Left cardiac atrium (tissue), 4 donors: ENCODE measurements at places on chromosomes 6 and 20.

- DNase-seq: no peak
Observed at GRCh38 chr20:57281900-57282299, 15.5 kb upstream of the BMP7 start.

DNA sequence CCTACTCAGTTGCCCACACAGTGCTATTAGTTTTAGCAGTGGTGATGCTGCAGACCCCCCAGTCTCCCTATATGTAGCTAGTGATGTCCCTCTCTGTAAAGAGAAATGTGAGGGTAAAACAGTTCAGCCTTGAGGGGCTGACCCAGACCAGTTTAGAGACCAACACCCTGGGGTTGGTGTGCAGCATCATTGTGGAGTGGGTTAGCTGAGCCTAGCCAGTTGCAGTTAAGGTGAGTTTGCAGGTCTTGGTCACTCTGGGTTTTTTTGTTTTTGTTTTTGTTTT, 401 bp upstream of the B3GALT4 start:
- no peak for DNase-seq

DNA sequence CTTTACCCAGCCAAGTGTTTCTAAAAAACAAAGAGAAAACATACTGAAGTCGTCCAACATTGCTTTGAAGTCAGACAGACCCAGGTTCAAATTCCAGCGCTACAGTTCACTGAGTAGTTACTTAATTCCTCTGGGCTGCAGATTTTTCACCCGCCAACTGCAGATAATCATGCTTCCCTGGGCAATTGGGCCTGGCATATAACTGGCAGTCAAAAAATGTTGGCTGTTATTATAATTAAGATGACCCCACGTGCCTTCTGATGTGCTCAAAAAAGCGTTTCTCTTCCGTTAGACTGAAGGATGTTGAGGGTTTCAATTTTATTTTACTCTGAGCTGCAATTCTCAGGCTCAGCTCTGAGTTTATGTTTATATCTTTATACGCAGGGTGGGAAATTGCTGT, 156.1 kb upstream of the CITED2 start:
- DNase-seq: no peak

GRCh38 chr6:54624779-54625178, 221.8 kb upstream of the FAM83B start:
- DNase-seq: no peak

GRCh38 chr6:157873735-157874344, 50.8 kb downstream of the SNX9 start:
- peak; percentile 82 for DNase-seq

DNA sequence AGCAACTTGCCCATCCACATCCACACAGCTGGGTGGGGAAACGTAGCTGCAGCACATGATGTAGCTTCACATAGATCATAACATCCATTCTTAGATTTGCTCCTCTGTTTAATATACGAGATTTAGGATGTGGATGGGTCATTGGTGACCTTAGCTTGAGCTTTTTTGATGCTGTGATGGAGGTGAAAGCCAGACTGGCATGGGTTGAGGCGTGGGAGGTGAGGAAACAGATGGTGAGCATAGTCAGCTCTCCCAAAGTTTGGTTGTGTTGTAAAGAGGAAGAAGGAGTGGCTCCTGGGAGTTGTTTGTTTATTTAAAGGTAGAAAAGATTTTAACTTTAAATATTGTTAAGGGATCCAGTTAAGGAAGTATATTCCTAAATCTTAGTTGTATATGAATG, 5.3 kb downstream of the ARFGEF2 start:
- DNase-seq: no peak

DNA sequence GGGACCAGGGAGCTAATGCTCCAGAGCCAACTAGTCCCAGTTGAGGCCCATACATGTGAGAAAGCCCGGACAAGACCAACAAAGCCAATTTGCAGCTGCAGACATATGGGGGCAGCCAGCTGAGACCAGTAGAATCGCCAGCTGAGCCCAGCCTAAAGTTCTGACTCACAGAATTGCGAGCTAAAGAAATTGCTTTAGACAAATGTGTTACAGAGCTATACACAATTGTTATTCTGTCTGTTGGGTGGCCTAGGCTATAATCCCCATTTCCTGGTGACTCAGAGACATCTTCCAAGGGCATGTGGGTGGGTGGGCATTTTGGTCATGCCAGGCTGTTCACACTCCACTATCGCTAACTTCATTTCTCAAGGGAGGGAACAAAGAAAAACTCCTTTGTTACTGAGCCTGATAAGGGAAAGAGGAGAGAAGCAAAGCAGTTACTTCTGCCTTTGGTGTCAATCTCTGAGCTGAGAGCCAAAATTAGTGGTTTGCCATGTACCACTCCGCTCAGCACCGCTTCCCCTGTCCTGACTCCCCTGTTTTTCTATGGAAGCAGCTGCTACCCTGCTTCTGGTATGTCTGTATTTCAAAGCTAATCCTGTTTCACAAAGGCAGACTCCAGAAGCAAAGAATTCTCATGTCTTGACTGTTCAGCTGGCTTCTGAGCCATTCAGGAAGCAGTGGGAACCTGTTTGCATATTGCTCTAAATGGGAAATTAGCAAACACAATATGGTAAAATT, 26.1 kb downstream of the SCP2D1 start:
- DNase-seq: no peak

DNA sequence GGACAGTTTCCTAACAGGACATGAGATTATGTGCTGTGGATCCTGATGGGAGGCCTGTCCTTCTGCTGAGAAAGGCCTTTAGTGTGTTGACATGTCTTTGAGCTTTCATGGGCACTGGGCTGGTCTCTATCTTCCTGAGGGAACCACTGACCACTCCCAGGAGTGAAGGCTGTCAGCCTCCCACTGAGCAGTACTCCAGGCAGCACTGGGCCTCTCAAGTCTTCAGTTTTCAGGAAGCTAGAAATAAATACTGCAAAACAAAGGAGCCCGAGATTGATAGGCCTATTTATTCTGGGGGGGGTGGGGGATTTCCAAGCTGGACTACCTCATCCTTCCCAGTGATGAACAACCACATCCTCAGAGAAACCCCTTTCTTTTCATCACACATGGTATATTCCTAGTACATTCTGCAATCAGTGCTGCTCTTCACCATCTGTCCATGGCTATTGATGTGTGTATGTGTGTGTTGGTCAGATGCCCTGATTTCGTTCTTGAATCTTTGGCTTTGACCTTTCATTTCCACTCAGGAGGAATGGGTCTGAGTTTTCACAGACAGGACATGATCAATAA, 180.9 kb upstream of the SPTLC3 start:
- DNase-seq: no peak
